HepG2 (cell line): ENCODE measurements at places on chromosomes 6 and 20.
A peak's percentile ranks its signal among the peaks of the same experiment; 100 is the strongest.

- H3K4me1 ChIP-seq, result peaks cover 65% of the 10 kb centered on the region
- H3K36me3 ChIP-seq, result no peaks in the 10 kb centered on the region
- peak overlapping the region; percentile 96 for H3K4me3 ChIP-seq
- peak overlapping the region; percentile 93 for H3K27ac ChIP-seq
Observed at GRCh38 chr6:149750136-149750609, 632 bp downstream of the PCMT1 start.

DNA sequence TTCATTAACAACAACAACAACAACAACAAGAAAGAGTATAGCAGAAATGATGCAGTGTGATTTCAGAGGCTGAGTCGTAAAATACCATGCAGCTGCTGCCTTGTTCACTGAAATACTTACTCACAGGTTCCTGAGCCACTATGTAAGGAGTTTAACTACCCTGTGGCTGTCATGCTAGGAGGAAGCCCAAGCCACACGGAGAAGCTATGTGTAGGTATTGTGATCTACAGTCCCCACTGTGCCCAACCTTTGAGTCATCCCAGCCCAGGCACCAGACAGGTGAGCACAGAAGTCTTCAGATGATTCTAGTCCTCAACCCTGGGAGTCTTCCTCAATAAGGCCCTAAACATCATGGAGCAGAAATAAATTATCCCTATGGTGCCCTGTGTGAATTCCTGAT is 14.6 kb upstream of the RALY start:
- H3K27me3 ChIP-seq, result no peaks in the 10 kb centered on the region
- no peak overlapping the region for H3K27ac ChIP-seq
- H3K4me1 ChIP-seq, result no peaks in the 10 kb centered on the region
- H3K4me3 ChIP-seq, result no peak overlapping the region
- no peaks in the 10 kb centered on the region for H3K36me3 ChIP-seq

- no peaks in the 10 kb centered on the region for H3K36me3 ChIP-seq
- H3K27ac ChIP-seq, result no peak overlapping the region
- no peaks in the 10 kb centered on the region; the same call in 1 of the 2 replicates for H3K27me3 ChIP-seq
- no peak for DNase-seq
- H3K4me1 ChIP-seq, result peaks cover 15% of the 10 kb centered on the region
Observed at GRCh38 chr6:13851330-13851729, 37.0 kb upstream of the MCUR1 start.

- no peaks in the 10 kb centered on the region for H3K36me3 ChIP-seq
- DNase-seq, result no peak
- H3K27me3 ChIP-seq, result no peaks in the 10 kb centered on the region; the same call in 2 of the 3 replicates
- H3K4me1 ChIP-seq, result no peaks in the 10 kb centered on the region
- H3K27ac ChIP-seq, result no peak overlapping the region
Observed at GRCh38 chr6:25103603-25104002, 167.8 kb upstream of the RIPOR2 start.

DNA sequence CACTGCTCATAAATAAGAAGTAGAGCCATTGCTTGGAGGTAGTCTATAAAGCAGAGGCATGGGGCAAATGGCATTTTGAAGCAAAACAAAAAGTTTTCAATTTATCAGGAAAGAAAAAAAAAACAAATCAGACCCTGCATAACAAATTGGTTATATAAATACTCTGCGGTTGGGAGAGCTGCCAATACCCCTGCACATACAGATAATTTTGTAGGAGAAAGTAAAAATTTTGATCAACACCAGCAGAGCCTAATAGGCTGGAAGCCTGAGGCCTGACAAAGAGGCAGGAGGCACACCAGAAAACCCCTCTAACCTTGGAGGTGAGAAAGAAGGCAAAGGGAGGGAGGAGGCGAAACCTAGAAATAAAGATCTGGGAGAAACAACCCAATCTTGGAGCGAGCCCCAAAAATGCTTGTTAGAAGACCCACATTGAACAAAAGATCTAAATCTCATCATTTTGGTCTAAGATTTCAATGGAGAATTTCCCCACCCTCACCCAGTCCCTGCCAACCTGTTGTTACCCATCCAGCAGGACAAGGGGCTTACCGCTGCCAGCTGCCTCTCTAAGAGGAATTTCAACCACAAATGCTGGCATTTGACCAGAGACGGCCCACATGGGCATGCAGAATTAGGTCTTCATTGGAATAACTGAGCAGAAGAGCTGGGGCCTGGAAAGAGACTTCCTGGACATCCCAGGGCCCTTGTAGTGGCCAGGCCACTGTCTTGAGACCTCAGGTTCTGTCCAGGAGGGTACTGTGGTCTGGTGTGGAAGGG is 28.4 kb downstream of the FOXA2 start:
- H3K36me3 ChIP-seq, result no peaks in the 10 kb centered on the region
- no peak overlapping the region for H3K4me3 ChIP-seq
- H3K4me1 ChIP-seq, result peaks cover 12% of the 10 kb centered on the region
- H3K27ac ChIP-seq, result no peak overlapping the region
- no peak for DNase-seq

- H3K27me3 ChIP-seq, result no peaks in the 10 kb centered on the region
- no peak overlapping the region for H3K27ac ChIP-seq
- DNase-seq, result no peak
- no peak overlapping the region for H3K4me3 ChIP-seq
Observed at GRCh38 chr20:21180248-21180647, 54.4 kb downstream of the KIZ start.

- no peaks in the 10 kb centered on the region for H3K4me1 ChIP-seq
- H3K27ac ChIP-seq, result no peak overlapping the region
- H3K27me3 ChIP-seq, result no peaks in the 10 kb centered on the region
- H3K4me3 ChIP-seq, result no peak overlapping the region
- H3K36me3 ChIP-seq, result peaks cover 25% of the 10 kb centered on the region
- no peak for DNase-seq
Observed at GRCh38 chr6:35076997-35077712, 64.0 kb downstream of the TCP11 start.

DNA sequence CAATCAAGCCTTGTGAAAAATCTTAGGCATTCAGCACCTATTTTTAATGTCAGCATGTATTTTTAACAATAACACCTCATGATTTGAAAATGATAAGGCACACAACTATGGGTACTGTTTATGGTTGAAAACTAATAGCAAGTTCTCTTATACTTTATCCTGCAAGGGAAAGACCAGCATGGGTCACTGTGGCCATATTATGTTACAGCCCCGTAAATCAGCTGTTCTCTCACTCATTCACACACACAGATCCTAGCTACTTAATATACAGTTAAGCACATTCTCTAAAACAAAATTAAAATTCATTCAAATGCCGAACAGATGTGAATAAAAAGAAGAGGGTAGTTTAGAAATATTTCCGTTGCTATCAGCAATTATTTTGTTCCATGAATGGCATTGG is 224.4 kb downstream of the OGFRL1 start:
- no peak overlapping the region for H3K27ac ChIP-seq
- no peak for DNase-seq
- H3K36me3 ChIP-seq, result no peaks in the 10 kb centered on the region
- no peak overlapping the region for H3K4me3 ChIP-seq
- no peaks in the 10 kb centered on the region for H3K4me1 ChIP-seq

DNA sequence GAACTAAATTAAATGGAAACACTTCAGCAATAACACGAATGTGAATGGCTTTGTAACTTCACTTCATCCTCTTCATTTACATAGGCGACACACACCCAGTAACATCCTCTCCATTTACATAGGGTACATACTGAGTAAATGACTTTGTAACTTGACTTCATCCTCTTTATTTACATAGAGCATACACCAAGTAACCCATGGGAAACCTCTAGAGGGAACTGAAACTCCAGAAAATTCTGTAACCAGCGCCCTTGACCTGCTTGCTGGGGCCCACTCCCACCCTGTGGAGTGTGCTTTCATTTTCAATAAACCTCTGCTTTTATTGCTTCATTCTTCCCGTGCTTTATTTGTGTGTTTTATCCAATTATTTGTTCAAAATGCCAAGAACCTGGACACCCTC is 81.6 kb upstream of the OPRM1 start:
- no peak overlapping the region for H3K27ac ChIP-seq
- H3K27me3 ChIP-seq, result no peaks in the 10 kb centered on the region
- no peaks in the 10 kb centered on the region for H3K36me3 ChIP-seq

- H3K36me3 ChIP-seq, result no peaks in the 10 kb centered on the region
- DNase-seq, result no peak
- peaks cover 17% of the 10 kb centered on the region for H3K4me1 ChIP-seq
- no peak overlapping the region for H3K4me3 ChIP-seq
- H3K27ac ChIP-seq, result no peak overlapping the region
- no peaks in the 10 kb centered on the region for H3K27me3 ChIP-seq
Observed at GRCh38 chr6:116030770-116031169, 29.9 kb downstream of the FRK start.

DNA sequence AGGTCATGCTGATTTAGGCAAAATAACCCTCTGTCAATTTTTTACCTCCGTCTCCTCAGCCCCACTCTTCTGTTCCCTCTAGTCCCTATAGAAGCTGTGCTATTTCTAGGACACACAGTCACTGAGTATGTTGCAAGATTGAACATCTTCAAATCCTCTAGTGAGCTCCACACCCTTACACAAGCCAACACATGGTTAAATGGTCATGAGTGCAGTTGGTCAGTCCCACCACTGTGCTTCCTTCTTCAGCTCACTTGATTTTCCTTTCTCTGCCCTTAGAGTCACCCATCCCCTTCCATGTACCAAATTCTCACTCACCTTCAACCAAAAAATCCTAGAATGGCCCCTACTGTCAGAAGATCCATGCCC is 48.2 kb upstream of the F13A1 start:
- H3K4me1 ChIP-seq, result no peaks in the 10 kb centered on the region
- no peak overlapping the region for H3K27ac ChIP-seq
- no peaks in the 10 kb centered on the region for H3K27me3 ChIP-seq
- no peaks in the 10 kb centered on the region for H3K36me3 ChIP-seq

GRCh38 chr6:30787954-30788353 is 43.6 kb upstream of the IER3 start:
- H3K36me3 ChIP-seq, result no peaks in the 10 kb centered on the region
- peak; percentile 88 for DNase-seq
- no peaks in the 10 kb centered on the region for H3K27me3 ChIP-seq

DNA sequence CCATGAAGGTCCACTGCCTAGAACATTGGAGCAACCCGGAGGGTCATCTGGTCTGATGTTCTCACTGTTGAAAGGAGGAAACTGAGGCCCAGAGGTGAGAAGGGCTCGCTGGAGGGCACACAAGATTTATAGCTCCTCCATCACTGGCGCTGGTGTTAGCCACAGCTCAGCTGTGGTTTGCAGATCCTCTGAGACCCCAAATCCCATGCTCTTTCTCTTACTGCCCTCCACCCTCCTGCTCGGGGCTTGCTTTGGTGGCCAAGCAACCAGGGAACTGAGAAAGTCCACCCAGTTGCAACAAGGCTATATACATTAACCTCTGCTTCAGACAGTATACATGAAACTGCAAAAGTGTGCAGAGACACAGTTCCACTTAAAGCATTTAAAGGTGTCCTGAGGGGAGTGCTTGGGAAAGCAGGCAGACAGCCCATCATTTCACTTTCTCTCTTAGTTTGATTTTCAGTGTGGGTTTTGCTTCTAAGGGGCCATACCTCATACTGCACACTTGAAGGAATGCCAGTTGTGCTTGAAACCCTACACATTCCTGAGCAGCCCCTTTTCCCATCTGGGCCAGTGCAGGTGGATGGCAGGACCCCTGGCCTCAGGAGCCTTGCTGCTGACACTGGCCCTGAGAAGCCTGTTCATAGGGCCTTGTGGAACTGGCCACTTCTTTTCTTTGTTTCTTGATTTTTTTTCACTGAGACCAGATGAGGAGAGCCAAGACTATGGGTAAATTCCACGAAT is 347.6 kb downstream of the CDC5L start:
- peaks cover 15% of the 10 kb centered on the region for H3K4me1 ChIP-seq
- H3K36me3 ChIP-seq, result no peaks in the 10 kb centered on the region
- no peak overlapping the region for H3K4me3 ChIP-seq

GRCh38 chr6:161199850-161200249 is 74.0 kb downstream of the AGPAT4 start:
- no peaks in the 10 kb centered on the region for H3K36me3 ChIP-seq
- H3K4me3 ChIP-seq, result no peak overlapping the region
- DNase-seq, result no peak
- H3K27ac ChIP-seq, result no peak overlapping the region
- no peaks in the 10 kb centered on the region for H3K4me1 ChIP-seq

GRCh38 chr6:5261545-5262109 is 314 bp downstream of the FARS2 start:
- peaks cover 52% of the 10 kb centered on the region for H3K4me1 ChIP-seq
- H3K27ac ChIP-seq, result peak overlapping the region; percentile 98
- H3K4me3 ChIP-seq, result peak overlapping the region; percentile 86
- peaks cover 3% of the 10 kb centered on the region; the same call in 1 of the 3 replicates for H3K36me3 ChIP-seq
- no peaks in the 10 kb centered on the region for H3K27me3 ChIP-seq
- no peak for DNase-seq

- H3K36me3 ChIP-seq, result no peaks in the 10 kb centered on the region
- H3K4me3 ChIP-seq, result no peak overlapping the region
- H3K27ac ChIP-seq, result no peak overlapping the region
- no peak for DNase-seq
Observed at GRCh38 chr6:103236923-103237322, 1622.8 kb downstream of the HACE1 start.

- H3K4me1 ChIP-seq, result no peaks in the 10 kb centered on the region
- H3K4me3 ChIP-seq, result no peak overlapping the region
- H3K36me3 ChIP-seq, result no peaks in the 10 kb centered on the region
- no peak overlapping the region for H3K27ac ChIP-seq
- no peak for DNase-seq
Observed at GRCh38 chr20:24733416-24733815, 215.7 kb upstream of the CST7 start.

DNA sequence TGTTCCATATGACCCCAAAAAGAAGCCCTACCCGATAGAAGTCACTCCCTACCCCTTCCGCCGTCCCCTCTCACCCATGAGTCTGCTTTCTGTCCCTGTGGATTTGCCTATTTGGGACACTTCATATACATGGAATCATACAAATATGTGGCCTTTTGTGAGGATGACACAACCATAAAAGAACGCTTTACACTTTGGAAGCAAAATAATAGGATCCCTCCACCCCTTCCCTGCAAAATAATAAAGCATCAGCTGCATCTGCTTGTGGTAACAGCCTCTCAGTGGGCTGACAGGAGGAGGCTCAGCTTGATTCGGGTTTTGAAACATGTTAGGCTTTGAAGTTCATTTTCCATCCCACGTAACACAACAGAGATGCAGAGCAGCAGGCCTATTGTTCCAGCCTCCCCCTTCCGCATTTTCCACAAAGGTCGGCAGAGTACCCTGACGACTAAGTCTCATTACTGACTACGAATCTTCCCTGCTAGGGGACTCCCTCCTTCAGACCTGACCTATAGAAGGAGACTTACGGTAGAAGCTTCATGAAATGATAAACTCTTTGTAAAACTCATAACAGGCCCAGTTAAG is 99.1 kb downstream of the ALDH8A1 start:
- no peaks in the 10 kb centered on the region for H3K36me3 ChIP-seq
- no peak overlapping the region for H3K4me3 ChIP-seq
- no peak overlapping the region for H3K27ac ChIP-seq
- H3K4me1 ChIP-seq, result peaks cover 20% of the 10 kb centered on the region

GRCh38 chr6:133947302-133947900 is 5.6 kb upstream of the TBPL1 start:
- no peak for DNase-seq
- H3K4me1 ChIP-seq, result peaks cover 8% of the 10 kb centered on the region
- H3K27me3 ChIP-seq, result no peaks in the 10 kb centered on the region; the same call in 2 of the 3 replicates

- peaks cover 92% of the 10 kb centered on the region for H3K27me3 ChIP-seq
- H3K36me3 ChIP-seq, result no peaks in the 10 kb centered on the region
- no peak overlapping the region for H3K27ac ChIP-seq
Observed at GRCh38 chr20:48824830-48825565, 2.8 kb downstream of the PREX1 start.

- no peaks in the 10 kb centered on the region for H3K4me1 ChIP-seq
- no peaks in the 10 kb centered on the region for H3K27me3 ChIP-seq
- no peak overlapping the region for H3K27ac ChIP-seq
- no peak overlapping the region for H3K4me3 ChIP-seq
Observed at GRCh38 chr6:129606664-129607063, 103.3 kb downstream of the ARHGAP18 start.
